ENCODE measurements at places on chromosomes 3 and 15.

- no peak for DNase-seq
Measured at GRCh38 chr3:194756460-194756779, 70.7 kb downstream of the FAM43A start.

GRCh38 chr15:43550527-43551363 is 33.3 kb downstream of the MAP1A start:
- DNase-seq, result no peak

GRCh38 chr3:52688266-52688665 is 2.4 kb downstream of the GNL3 start:
- DNase-seq, result no peak

GRCh38 chr15:89778861-89779260 is 2.7 kb downstream of the MESP2 start:
- DNase-seq, result no peak

- DNase-seq, result no peak
Measured at GRCh38 chr3:22101811-22102210, 350.8 kb upstream of the ZNF385D start.

GRCh38 chr3:193693774-193694173 is 100.8 kb downstream of the OPA1 start:
- DNase-seq, result no peak

- no peak for DNase-seq
Measured at GRCh38 chr3:71708476-71709105, 16.6 kb downstream of the EIF4E3 start.

GRCh38 chr3:53817211-53817610 is 29.0 kb downstream of the CHDH start:
- DNase-seq, result no peak

Data from CD4-positive, alpha-beta T cell treated with Interleukin-15 for 4 hours (primary cell).